Activated effector memory CD4-positive, alpha-beta T cell treated with anti-CD3 and anti-CD28 coated beads, Interleukin-2, amount 50 U/mL, for 16 hours (primary cell): ENCODE measurements at places on chromosomes 2 and 18.
A peak's percentile ranks its signal among the peaks of the same experiment; 100 is the strongest.

GRCh38 chr18:40380686-40381439, 1574.2 kb upstream of the PIK3C3 start:
- DNase-seq = no peak

GRCh38 chr2:113872201-113872600, 17.7 kb upstream of the ACTR3 start:
- no peak for DNase-seq

DNA sequence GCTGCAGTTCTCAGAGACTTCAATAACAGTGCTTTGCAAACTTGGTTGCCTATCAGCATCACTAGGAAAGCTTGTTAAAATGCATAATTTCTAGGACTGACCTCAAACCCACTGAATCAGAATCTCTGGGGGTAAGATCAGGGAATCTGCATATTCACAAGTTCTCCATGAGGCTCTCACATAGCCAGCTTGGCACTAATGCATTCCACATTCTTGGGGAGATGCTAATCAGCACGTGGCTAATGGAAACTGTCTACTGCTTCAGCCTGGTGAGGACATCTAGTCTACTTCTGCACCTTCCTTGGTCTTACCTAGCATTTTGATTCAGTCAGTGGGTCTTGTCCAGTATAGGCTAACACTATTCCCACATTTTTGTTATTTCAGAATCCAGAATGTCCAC, 56.3 kb downstream of the RBKS start:
- no peak for DNase-seq

- peak; percentile 24 for DNase-seq
Observed at GRCh38 chr2:112601754-112602153, 17.3 kb downstream of the CHCHD5 start.

GRCh38 chr2:68742626-68743415, 8.2 kb downstream of the ARHGAP25 start:
- DNase-seq = no peak

- no peak for DNase-seq
Observed at GRCh38 chr2:197867624-197868023, 63.2 kb downstream of the PLCL1 start.

DNA sequence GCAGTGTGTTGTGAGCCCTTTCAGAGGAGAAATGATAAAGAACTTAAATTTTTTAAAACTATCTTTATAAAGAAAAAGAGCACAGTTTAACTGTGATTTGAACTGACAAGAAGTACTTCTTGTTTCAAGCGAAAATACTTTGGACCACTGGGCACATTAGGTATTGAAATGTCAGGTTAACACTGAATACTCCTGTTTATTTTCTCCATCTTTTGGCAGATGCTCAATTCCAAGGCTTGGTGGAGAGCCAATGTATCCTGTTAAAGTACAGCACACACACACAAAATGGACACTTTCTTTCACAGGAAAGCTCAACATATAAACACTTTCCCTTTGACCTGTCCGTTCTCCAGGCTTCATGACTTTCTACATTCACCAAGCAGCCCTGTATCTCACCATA, 32.6 kb upstream of the SP3 start:
- no peak for DNase-seq

DNA sequence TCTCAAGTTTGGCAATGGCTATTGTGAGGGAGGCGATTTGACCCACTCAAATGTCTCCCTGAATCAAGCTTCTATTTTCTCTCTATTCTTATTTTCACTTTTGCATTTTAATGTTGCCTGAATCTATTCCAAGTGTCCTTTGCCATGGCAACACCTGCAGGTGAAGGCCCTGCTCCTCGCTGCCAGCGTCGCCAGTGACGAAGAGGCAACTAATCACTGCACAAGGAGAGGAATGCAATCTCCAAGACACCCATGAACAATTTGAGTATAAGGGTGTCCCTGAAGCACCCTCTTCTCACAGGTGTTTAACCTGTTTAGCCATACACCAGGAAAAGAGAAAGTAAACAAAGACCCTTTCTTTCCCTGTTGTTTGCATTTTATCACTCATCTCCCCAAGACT, 165.6 kb upstream of the VRK2 start:
- no peak for DNase-seq

DNA sequence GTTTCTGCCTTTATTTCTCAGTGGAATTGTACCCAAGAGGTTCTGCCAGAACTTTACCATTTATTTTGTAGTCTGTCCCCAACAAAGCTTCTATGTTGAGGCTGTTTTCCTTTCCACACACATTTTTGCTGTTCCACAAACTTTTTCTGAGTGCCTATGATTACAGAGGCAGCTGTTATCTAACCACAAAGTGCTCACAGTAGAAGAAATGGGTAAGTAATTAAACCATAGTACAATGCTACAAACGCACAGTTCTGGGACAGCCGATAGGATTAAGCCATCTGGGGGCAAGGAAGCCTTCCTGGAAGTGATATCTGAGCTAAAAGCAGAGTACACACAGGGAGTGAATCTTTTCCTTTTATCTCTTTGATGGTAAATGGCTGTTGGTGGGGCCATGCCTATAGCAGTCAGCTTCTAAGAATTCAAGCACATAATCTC, 3.9 kb upstream of the MGAT4A start:
- DNase-seq = no peak

DNA sequence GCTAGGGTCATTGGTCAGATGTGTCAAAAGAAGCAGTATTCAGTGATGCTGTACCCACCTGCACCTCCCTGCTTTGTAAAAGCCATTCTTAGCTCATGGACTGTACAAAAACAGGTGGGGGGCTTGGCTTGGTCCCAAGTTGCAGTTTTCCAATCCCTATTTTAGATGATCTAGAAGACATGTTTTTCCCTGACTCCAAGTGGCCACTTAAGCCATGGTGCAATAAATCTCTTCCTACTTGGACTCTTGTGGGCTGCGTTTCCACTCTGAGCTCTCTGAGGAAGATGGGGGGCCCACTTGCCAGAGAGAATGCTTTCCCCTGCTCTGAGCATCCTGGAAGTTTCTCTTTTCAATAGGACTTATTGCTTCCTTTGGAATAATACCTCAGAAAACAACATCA, 57.0 kb upstream of the SPP2 start:
- DNase-seq = no peak
